ENCODE measurements at places on chromosomes 4 and X.
A peak's percentile ranks its signal among the peaks of the same experiment; 100 is the strongest.

DNA sequence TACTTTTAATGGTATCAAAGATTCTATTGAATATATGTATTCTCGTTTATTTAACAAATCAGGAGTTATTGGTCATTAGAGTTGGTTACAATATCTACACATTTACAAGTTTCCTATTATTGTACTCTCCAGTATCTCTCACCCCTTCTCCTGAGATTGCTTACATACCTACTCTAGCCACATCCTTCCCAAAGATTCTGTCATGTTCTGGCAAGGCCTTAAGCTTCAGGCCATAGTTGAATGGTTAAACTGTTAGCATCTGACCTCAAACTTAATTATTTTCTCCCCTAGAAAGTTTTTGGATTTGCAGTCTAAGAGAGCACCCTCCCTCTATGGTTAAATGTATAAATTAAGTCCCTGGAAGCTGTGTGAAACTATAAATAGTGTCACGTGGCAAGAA lies 784.2 kb downstream of the GLUD2 start:
- no peak overlapping the region for H3K27ac ChIP-seq
- no peak overlapping the region for H3K4me3 ChIP-seq
- H3K4me1 ChIP-seq, result no peaks in the 10 kb centered on the region

- H3K4me3 ChIP-seq, result no peak overlapping the region
- H3K27me3 ChIP-seq, result peaks cover 7% of the 10 kb centered on the region
- peak; percentile 23 for DNase-seq
Measured at GRCh38 chrX:53312946-53313727, 31.8 kb upstream of the IQSEC2 start.

GRCh38 chr4:53800741-53801140 lies 209.5 kb upstream of the LNX1 start:
- H3K4me3 ChIP-seq, result no peak overlapping the region
- peaks cover 2% of the 10 kb centered on the region for H3K36me3 ChIP-seq
- H3K27ac ChIP-seq, result no peak overlapping the region
- H3K4me1 ChIP-seq, result no peaks in the 10 kb centered on the region
- H3K27me3 ChIP-seq, result peaks cover 19% of the 10 kb centered on the region
- DNase-seq, result no peak

GRCh38 chrX:65688403-65688871 lies 21.0 kb downstream of the MSN start:
- H3K36me3 ChIP-seq, result peaks cover 17% of the 10 kb centered on the region
- no peaks in the 10 kb centered on the region for H3K27me3 ChIP-seq

- no peak overlapping the region for H3K27ac ChIP-seq
- no peaks in the 10 kb centered on the region for H3K36me3 ChIP-seq
- H3K4me3 ChIP-seq, result no peak overlapping the region
- DNase-seq, result no peak
Measured at GRCh38 chrX:41478381-41478911, 31.3 kb downstream of the NYX start.

- peaks cover 2% of the 10 kb centered on the region for H3K36me3 ChIP-seq
- H3K27me3 ChIP-seq, result no peaks in the 10 kb centered on the region
- H3K4me1 ChIP-seq, result no peaks in the 10 kb centered on the region
- H3K4me3 ChIP-seq, result no peak overlapping the region
- DNase-seq, result no peak
Measured at GRCh38 chrX:23901060-23901459, 6.7 kb downstream of the APOO start.

DNA sequence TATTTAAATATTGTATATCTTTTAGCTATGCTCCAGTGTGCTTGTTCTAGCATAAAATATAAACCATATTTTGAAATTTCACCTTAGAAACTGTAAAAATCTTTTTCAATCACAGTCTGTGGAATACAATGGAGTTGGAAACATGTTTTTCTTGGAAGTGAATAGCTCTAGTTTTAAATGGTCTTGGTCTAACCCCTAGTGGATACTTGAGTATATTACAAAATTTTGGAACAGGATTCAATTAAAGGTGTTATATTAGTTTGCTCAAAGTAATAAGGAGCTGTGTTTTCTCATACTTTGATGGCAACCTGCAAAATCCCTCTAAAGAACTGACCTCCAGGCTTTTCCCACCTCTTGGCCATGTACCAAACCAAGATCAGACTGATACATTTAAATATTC lies 48.2 kb downstream of the STK26 start:
- no peak overlapping the region for H3K27ac ChIP-seq
- no peak overlapping the region for H3K4me3 ChIP-seq
- no peak for DNase-seq
- no peaks in the 10 kb centered on the region for H3K4me1 ChIP-seq
- no peaks in the 10 kb centered on the region for H3K27me3 ChIP-seq

DNA sequence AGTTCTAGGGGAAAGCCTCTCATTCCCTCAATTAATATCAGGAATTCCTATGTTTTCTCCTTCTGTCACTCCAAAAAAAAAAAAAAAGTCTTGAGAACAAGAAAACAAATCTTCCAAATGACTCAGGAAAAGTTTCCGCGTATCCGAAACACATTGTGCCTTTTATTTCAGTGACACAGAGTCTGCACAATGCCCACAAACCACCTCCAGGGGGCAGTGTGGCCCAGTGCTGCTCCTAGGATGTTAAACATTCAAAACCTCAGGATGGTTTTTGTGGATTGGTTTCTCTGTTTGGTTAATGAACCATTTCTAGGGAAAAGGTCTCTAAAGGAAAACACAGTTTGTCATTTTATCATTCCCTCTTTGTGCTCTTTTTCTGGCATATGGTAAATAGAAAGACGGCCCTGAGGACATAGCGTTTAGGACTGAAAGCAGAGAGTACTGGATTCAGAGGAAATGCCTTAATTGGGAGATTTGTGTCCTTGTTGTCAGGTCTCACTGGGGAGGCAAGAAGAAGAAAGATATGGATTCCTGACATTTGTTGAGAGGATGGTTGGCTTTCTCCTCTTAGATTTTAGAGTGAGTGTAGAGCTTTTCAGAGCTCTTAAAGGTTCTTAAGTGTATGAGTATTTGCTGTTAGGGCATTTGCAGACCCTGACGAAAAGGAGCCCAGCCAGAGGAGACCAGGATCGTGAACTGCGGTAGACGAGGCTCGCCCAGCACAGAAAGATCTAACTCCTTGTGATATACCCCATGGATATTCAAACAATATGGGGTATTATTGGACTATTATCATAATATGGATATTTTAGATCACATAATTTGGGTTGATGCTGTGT lies 65.7 kb upstream of the MAP9 start:
- no peak overlapping the region for H3K27ac ChIP-seq
- H3K36me3 ChIP-seq, result no peaks in the 10 kb centered on the region
- H3K4me1 ChIP-seq, result no peaks in the 10 kb centered on the region
- peaks cover 24% of the 10 kb centered on the region for H3K27me3 ChIP-seq

Data from central memory CD8-positive, alpha-beta T cell (primary cell).